CD4-positive, alpha-beta T cell (primary cell): ENCODE measurements at places on chromosomes 1 and 21.
A peak's percentile ranks its signal among the peaks of the same experiment; 100 is the strongest.

- no peak for DNase-seq
These were observed 206.9 kb upstream of the LMO4 start for GRCh38 chr1:87121711-87122163.

DNA sequence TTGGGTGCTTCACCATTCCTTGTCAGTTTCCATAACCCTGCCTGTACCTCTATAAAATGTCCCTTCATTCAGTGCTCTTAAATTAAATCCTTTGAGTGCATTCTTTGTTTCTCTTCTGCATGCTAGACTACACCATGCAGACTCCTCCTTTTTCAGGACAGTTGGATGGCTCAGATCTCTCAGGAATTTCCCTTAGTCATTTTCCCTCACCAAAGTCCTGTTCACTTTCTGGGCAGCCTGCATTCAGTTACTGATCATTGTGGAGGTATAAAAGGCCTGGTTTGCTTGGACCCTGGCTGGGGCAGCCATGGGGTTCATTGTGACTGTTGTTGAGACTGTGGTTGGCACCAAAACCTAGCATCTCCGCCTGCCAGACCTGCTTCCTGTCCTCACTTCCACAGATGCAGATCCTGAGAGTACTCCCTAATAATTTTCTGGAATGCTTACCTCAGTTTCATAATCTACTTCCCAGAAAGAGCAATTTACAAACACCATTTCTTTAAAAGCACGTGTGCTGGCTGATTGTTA lies 88.4 kb downstream of the PDE4B start:
- DNase-seq = no peak

- DNase-seq = no peak
These were observed 43.9 kb upstream of the ADGRL2 start for GRCh38 chr1:81756872-81757271.

DNA sequence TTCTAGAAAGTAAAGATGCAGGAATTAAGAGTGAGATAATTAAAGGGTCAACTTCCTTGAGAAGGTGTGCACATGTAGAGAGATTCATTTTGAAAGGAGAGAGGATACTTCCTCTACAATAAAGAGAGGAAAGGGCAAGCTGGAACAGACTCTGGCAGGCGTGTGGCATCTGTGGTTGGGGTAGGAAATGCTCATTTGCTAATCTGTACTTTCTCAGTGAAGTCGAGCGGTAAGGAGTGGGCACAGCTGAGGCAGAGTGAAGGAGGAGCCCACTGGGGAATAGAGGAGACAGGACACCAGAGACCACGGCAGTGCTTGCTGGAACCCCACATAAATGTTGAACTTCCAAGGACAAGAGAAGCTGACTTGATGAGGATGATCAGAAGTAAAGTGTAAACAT lies 49.1 kb downstream of the PCSK9 start:
- DNase-seq = no peak

DNA sequence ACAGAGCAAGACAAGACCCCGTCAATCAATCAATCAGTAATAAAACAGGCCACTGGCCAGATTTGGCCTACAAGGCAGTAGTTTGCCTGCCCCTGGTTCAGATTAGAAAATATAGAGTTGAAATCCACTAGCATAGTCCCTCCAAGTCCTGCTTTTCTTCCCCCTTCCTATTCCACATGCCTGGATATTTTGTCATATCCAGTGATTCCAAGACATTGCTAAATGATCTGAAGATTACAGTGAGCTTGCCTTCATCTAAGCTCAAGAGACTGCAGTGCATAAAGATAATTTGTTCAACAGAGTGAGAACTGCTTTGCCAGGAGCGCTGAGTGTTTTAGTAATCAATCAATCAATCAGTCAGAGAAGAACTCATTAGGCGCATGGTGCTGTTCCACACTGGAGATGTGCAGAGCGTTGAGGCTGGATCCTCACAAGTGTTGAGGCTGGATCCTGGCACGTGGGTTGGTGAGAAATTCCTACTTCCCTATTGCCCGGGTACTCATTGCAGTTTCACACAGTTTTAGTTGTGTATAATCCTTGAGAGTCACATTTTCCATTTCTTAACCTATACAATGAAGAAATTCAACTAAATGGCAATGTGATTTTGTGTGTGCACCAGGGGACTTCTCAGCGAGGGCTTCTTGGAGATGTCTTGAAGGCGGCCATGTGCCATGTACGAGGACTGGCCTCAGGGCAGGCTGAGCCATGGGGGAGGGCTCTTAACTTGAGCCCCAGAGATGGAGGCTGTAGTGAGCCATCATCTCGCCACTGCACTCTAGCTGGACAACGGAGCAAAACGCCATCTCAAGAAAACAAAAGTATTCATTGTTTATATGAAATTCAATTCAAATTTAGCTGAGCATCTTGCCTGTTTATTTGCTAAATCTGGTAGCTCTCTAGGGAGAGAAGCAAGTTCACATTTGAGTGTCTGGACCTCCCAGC lies 76.3 kb downstream of the TOMM20 start:
- DNase-seq = no peak

DNA sequence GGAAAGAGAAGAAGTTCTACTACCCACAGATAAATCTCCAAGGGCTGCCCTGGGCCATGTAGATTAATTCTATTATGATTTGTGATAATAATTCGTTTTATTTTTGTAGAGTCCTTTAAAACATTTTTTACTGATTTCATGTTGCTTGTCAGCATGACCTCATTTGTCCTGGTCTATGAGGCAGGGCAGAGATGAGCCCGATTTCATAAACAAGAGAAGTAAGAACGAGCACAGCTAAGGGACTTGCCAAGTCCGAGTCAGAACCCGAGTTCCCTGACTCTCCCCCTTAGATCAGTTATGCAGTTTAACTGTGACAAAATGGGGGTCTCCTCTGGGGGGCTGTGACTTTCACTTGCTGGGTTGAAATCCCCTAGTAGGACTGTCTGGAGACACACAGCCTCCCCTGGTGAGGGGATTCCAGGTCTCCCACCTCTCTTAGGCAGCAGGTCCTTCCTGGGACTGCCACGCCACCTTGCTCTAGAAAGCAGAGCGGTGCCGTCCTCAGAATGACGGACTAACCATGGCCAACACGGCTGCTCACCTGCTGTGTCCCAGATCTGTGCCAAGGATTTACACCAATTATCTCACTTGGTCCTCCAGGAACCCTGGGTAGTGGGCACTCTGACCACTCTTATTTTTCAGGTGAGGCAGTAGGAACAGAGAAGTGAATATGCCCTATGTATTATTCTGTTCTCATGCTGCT lies 31.0 kb upstream of the SOX13 start:
- no peak for DNase-seq

DNA sequence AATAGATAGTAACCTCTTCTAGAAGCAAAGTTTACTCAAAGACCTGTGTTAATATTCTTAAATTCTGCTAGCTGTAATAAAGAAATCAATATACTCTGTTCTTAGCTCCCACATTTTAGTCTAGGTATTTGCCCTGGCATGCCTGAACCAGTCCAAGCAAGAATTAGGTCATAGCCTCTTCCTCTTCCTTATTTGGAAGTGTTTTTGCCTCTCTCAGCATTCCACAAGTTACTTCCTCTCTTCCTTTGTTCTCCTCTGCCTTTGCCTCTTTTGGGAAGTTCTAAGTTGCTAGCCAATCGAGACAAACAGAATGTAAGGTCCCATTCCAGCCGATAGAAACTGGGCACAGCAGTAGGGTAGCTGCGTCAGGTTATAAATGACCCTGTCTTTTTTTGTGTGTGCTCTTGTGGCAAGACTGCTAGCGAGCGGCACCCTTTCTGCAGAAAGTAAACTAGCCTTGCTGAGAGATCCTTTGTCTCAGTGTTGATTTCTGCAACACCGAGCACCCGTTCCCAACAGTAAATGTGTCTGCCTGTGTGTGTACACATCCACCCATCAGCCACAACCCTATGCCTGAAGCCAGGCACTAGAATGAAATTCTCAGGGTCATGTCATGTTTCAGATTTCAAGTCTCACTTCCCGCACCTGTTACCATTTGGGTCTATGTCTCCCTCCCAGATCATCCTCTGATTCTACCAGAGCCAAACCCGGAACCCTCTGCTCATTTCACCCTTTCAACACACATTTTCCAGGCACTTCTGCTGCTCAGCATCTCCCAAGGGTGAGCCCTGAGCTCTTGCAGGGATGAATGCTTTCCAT lies 37.5 kb downstream of the LRRC3 start:
- DNase-seq = no peak

GRCh38 chr1:51345300-51345687 lies 14.9 kb upstream of the TTC39A start:
- no peak for DNase-seq

DNA sequence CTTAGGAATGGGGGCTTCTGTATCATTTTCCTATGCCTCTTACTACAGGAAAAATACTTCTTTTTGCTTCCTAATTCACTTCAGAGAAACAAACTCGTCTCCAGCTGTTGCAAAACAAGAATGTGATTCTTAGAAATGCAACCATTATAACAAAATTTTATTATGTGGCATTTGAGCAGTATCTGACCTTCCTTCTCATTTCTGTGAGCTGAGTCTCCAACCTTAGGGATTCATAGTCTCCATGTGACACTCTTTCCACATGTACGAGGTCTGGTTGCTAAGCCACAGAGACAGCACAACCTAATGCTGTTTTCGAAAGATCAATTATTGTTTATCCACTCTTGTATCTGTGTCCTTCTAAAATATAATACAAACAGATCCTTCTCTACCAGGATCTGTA lies 75.3 kb upstream of the RGS4 start:
- no peak for DNase-seq

DNA sequence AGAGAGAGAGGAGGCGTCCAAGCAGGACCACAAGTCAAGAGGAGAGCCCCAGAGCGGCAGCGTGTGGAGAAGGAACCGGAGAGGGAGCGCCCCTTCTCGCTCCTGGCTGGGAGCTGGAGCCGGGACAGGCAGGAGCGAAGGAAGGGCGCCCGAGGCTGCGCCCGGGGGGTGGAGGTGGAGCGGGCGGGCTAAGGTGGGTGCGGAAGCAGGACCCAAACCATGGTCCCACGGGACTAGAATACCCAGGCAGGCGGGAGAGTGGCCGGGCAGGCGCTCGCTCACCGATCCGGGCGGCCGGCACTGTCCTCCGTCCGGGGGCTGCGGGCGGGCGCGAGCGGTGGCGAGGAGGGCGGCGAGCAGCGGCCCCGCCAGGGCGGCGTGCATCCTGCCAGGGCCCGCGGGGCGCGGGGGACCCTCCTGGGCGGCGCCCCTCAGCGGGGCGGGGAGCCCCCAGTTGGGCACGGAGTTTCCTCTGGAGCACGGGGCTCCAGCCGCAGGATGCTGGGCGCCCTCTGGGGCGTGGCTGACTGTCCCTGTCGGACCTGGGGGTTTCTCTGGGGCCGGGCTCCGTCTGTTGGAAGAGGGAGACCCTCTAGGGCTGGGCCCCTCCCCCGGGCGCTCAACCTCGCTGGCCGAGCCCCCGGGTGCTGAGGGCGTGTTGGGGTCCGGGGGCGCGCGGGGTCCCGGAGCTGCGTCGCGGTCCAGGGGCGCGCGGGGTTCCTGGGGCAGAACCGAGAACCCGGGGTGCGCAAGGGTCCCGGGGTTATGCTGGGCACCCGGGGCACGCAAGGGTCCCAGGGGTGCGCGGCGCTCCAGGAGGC lies 569 bp downstream of the TRABD2B start:
- DNase-seq = no peak

DNA sequence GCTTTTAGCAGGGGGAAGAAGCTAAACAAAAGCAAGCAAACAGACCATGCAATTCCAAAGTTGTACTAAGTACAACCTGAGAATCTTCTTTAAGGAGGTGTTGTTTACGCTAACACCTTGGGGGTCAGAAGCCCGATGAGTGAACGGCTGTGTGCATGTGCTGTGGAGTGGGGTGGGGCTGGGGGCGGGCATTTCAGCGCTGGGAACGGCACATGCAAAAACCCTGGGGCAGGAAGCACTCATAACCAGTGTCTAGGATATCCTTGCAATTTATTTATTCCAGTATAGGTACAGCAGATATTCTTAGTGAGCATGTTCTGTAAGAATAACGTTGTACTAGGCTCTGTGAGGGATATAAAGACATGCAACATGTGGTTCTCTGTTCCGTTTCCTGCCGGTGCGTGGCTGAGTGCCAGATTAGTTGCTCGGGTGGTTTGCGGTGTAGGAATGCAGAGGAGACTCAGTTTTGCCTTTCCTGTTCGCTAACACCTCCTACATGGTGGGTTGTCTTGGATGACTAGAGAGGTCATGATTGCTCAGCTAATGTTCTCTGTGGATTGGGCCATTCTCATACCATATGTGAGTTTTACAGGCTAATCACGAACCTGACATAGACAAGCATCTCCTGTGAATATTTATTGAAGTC lies 3.7 kb downstream of the FASLG start:
- peak; percentile 89 for DNase-seq

- DNase-seq = no peak
These were observed 37.6 kb upstream of the GORAB start for GRCh38 chr1:170494369-170494768.

DNA sequence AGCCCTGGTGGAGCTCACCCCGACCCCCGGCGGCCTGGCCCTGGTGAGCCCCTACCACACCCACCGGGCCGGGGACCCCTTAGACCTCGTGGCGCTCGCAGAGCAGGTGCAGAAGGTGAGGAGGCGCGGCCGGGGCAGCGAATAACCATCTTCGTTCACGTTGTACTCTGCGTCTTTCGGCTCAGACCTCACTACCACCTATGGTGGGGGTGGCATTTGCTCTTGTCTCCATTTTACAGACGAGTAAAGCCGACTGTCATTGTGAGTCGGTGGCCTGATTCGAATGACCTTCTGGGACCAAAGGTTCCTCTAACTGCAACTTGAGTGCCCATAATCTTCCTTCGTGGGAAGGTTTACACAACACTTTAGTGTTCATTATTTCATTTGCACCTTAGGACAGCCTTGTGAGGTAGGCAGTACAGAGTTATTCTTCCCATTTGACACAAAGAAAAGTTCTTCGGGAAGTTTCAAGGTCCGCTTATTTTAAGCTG lies 506 bp downstream of the C1orf50 start:
- DNase-seq = no peak

DNA sequence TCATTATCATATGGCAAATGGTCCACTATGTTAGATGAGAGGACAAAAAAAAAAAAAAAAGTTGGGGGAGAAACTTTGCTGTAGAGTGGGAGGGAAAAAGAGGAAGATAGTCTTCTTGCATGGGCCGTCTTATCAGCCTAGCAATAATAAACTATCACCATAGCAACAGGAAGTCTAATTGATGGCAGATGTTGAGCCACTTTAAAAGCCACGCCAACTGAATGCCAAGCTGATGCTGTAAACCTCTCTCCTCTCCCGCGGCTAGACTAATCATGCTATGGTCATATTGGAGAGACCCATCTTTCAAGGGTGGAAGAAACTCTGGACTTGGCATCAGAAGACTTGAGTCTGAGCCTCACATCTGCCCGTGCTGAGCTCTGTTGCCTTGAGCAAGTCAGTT lies 122.2 kb upstream of the HOOK1 start:
- DNase-seq = no peak

- no peak for DNase-seq
These were observed 3.7 kb upstream of the WDR47 start for GRCh38 chr1:109045595-109045994.

GRCh38 chr1:183024317-183025009 lies 1.2 kb downstream of the LAMC1 start:
- DNase-seq = no peak

GRCh38 chr1:9004031-9004699 lies 22.1 kb downstream of the SLC2A7 start:
- DNase-seq = no peak

- DNase-seq = no peak
These were observed 64.0 kb downstream of the CHD5 start for GRCh38 chr1:6116137-6116536.
